ENCODE measurements at places on chromosomes 7 and 10.

DNA sequence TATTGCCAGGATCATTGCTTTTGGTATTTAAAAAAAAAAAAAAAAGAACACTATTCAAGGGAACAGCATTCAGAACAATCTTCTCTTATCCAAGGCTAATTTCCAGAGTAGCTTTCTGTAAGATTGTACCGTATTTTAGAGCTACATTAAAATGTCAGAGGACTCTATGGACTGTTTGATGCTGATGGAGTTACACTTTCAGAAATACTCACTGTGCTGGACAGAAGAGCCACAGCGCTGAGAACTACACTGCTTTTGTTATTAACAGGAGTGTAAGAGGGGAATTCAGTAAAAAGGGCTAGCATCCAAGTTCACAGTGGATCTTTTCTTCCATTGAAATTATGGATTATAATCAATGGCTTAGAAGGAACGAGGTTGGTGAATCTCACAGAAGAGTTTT lies 247.7 kb downstream of the AHR start:
- DNase-seq = no peak

DNA sequence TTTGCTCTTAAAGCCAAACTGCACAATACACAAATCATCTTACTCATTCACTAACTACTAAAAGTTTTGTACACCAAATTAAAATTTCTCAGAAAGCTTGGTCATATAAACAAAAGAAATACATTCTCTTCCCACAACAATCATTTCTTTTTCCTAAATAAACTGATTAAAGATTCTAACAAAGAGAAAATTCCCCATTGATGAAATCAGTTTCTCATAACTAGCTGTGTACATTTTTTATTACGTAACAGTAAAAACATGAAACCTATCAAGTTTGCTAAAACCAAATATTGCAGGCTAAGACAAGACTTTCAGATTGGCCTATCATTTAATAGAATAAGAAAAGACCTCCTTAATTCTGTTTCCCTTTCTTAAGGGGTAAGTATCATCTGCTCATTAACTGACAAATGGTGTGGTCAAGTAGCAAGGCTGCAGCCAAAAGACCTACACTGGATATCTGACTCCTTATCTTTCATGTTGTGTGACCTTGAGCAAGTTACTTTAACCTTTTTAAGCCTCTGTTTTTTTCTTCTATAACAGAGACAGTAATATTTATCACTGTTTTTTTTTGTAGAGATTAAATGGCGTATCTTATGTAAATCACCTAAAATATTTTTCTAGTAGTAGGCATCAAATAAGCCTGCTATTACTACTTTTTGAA lies 22.4 kb downstream of the NAMPT start:
- no peak for DNase-seq

- no peak for DNase-seq
These were observed 89.3 kb downstream of the LYZL2 start for GRCh38 chr10:30540276-30540675.

GRCh38 chr7:129613016-129613337 lies 1.5 kb downstream of the NRF1 start:
- no peak for DNase-seq

DNA sequence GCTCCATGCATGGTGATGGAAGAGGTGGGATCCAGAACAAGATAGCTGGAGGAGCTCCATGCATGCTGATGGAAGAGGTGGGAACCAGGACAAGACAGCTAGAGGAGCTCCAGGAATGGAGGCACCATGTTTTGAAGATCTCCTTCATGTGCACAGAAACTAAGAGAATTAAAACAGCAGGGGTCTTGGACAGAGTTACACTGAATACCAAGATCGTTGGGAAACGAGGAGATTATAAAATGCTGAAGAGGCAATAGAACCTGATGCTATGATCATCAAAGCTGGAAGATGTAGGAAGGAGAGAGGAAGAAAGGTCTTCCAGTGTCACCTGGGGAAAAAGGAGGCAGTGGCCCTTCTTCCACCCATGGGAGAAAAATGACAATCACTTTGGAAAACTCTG lies 193.6 kb upstream of the PFKP start:
- DNase-seq = no peak

- DNase-seq = no peak
These were observed 106.6 kb downstream of the GAD2 start for GRCh38 chr10:26323219-26323618.

Measured in stimulated activated CD4-positive, alpha-beta T cell treated with anti-CD3 and anti-CD28 coated beads, Interleukin-15, amount 100 ng/mL, for 1 hour (primary cell).